ENCODE measurements at places on chromosomes 12 and 14.

DNA sequence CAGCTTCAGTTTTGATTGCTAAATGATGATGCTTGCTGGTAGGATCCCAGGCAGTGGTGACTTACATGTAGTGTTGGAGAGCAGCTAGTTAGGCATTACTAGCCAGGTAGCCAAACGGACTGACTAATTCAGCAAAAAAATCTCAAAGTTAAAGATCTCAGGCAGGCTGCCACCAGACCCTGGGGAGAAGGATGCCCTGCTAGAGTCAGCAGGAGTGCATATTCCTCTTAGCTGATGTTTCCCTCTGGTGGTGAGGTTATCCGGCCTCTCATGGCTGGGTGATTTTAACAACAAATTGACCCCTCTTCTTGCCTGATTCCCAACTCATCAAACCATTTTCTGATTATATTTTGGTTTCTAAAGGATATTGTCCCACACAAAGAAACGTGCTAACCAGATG, 2.8 kb downstream of the EFS start:
- DNase-seq: no peak

- no peak for DNase-seq
These were observed 23.8 kb upstream of the ELK3 start for GRCh38 chr12:96170328-96170727.

- DNase-seq: no peak
These were observed 32.4 kb downstream of the PRPF40B start for GRCh38 chr12:49655595-49656236.

DNA sequence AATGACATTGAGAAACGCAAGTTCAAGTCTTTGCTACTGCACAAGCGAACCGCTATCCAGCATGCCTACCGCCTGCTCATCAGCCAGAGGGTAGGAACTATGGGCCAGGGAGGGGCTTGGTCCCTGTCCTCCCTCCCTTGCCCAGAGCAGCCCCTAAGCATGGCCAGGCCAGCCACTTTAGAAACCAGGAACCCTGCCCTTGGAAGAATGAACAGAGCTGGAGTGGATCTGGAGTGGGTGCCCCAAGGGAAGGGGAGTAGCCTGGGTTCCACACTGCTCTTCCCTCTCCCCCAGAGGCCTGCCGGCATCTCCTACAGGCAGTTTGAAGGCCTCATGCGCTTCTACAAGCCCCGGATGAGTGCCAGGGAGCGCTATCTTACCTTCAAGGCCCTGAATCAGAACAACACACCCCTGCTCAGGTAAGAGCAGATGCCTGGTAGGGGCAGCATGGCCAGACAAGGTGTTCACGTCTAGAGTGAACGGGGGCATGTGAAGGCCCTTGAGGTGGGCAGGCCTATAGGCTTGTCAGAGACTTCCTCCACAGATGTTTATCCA, 55.8 kb downstream of the TPCN1 start:
- DNase-seq: no peak

DNA sequence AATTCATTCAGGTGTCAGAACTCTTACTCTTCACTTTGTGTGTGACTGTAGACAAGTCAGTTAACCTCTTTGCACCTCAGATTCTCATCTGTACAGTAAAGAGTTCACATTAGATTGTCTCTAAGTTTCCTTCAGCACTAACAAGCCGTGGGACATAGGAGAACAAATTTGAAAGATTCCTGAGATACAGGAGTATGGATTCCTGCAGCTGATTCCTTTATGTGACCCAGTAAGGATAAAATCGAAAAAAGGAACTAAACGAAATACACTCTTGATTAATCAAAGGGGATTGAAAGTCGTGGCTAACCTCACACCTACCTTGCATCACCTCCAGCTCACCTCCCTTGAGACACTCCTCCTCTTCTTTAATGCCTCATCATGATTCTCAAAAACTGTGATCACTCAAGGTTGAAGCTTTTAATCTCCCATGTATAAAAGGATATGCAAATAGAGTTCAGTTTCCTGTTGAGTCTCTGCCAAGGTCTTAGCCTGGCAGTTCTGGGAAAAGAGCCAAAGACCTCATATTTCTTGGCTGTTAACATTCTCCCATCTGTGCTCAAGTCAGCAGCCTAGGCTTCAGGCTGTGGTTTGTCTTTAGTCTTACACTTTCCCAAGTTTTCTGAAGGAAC, 156.6 kb downstream of the DAD1 start:
- DNase-seq: peak; percentile 83

GRCh38 chr14:37329189-37330001, 131.7 kb downstream of the MIPOL1 start:
- no peak for DNase-seq

- DNase-seq: no peak
These were observed at the start of gene P2RX2 for GRCh38 chr12:132618683-132619043. Gene P2RX2, plus strand, starts transcription at chr12:132618776. Its CDS starts 41 bp downstream, at chr12:132618817.

- DNase-seq: no peak
These were observed 212.1 kb upstream of the CAND1 start for GRCh38 chr12:67057072-67057471.

DNA sequence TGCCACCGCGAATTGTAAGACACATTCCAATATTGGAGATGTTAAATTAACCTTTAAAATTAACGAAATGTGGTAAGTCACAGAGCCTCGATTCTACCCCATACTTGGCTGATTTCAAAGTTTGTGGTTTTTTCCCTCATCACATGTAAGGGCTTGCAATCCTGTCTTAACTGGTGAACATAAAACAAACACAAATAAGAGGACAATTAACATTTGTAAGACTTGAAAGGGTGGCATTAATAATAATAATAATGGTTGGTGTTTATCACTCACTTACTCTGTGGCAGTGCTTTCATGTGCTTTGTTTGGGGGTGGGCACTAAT, 26.6 kb downstream of the PPFIBP1 start:
- DNase-seq: no peak

- DNase-seq: no peak
These were observed 20.9 kb downstream of the ZC2HC1C start for GRCh38 chr14:75090353-75090752.

DNA sequence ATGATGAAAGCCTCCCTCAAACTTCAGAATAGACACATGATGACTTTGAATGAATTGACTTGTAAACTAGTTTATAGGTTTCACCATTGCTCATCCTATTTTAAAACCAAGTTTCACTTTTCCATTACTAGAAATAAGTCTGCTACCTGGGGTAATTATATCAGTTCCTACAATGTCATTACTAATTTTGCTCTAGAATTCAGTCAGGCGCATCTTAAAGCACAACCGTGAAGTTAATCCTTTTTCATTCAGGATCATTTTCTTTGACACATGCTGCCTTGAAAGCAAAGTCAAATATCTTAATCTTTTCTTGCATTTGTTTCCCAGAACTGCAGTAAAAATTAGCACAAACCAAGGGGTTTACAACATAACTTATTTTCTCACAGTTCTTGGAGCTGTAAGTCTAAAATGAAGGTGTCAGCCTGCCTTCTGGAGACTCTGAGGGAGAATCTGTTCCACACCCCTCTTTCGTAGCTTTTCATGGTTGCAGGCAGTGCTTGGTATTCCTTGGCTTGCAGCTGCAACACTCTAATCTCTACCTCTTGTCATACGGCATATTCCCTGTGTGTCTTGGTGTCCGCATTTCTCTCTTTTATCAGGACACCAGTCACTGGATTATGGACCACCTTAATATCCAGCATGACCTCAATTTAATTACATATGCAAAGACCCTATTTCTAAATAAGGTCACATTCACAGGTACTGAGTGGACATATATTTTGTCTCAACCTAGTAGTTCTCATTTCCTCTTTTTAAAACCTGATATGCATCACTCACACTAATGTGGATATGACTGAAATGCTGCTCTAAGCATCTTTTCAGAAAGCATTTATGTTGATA, 114.3 kb upstream of the PDZRN4 start:
- DNase-seq: no peak

- no peak for DNase-seq
These were observed 44.6 kb downstream of the RASSF8 start for GRCh38 chr12:26003065-26003464.

- DNase-seq: no peak
These were observed 159.5 kb downstream of the CFAP54 start for GRCh38 chr12:96648923-96649322.

DNA sequence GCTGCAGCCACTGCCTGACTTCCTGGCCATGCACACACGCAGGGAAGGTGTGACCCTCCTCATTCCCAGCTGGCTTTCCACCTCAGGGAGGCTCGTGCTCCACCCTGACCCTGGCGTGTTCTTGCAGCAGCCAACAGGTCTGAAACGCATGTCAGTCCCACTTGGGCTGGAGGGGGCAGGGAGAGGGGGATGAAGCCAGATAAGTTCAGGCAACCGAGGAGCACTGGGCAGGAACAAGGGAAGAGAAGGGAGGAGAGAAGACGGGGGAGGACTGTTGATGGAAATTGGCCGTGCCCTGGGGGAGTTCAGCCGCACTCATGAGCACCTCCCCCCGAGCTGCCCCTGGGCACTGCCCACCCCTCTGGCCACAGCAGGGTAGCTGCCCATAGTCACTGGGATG, 182.4 kb upstream of the PRMT8 start:
- DNase-seq: no peak

DNA sequence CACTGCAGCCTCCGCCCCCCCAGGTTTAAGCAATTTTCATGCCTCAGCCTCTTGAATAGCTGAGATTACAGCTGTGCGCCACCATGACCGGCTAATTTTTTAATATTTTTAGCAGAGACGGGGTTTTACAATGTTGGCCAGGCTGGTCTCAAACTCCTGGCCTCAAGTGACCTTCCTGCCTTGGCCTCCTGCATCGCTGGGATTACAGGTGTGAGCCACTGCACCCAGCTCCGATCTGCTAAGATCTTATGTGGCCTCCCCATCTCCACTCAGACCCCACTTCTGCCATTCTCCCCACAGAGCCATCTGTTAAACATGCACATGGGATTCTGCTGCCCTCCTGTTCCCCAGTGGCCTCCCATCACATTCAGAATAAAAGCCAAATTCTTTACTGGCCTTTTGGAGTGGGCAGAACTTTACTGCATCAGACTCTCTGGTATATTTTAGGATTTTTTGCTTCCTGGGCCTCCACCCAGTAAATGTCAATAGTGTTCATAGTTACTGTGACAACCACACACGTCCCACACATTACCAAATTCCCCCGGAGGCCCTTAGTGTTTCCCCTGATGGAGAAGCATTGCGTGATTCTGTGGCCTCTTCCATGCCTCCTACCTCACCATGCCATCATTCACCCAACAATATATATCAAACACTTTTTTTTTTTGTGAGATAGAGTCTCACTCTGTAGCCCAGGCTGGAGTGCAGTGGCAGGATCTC, 96.3 kb downstream of the PTPN11 start:
- DNase-seq: no peak

- no peak for DNase-seq
These were observed 1206.0 kb upstream of the TMEM132C start for GRCh38 chr12:127060933-127061332.

DNA sequence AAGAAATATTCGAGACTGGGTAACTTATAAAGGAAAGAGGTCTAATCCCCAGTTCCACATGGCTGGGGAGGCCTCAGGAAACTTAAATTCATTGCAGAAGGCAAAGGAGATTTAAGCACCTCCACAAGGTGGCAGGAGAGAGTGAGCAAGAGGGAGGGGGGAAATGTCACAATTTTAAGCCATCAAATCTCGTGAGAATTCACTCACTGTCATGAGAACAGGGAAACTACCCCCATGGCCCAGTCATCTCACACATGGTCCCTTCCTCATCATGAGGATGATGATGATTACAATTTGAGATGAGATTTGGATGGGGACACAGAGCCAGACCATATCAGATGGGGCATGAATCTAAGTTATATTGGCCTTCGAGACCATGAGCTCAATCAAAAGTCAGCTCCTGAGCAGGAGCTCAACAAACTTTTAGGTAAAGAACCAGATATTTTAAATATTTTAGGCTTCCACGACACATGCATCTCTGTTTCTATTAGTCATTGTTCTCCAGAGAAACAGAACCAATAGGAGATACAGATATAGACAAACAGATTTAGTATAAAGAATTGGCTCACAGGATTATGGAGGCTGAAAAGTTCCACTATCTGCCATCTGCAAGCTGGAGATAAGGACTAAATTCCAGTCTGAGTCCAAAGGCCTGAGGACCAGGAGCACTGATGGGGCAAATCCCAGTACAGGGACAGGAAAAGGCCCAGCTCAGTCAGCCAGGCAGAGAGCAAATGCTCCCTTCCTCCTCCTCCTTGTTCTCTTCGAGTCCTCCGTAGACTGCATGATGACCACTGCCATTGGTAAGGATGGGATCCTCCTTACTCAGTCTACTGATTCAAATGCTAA, 24.9 kb downstream of the DGLUCY start:
- no peak for DNase-seq

GRCh38 chr12:109726511-109727038, 12.9 kb downstream of the FAM222A start:
- no peak for DNase-seq

DNA sequence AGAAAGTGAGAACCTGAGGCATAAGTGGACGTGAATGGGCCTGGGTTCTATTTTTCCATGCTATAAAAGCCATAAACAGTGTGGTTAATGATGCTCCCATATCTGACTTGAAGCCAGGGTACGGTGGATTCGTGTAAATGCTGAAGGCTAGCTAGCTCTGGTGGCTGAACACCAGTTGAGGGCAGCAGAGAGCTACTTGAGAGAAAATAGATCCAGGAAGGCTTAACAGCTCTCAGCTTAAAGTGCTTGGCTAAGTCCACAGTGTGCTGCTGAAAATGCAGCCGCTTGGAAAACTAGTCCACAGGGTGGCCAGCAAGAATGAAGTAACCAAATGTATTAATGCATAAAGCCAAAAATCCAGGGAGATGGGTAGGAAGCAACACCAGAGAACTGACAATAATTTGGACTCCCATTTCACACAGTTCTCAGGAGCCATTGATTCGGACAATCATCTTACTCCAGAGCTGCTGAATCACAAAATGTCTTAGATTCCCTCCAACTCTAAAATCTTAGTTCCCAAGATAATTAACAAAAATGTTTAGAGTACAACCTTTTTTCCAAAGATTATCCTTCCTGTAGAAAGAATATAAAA, 15.0 kb upstream of the FOXG1 start:
- no peak for DNase-seq

DNA sequence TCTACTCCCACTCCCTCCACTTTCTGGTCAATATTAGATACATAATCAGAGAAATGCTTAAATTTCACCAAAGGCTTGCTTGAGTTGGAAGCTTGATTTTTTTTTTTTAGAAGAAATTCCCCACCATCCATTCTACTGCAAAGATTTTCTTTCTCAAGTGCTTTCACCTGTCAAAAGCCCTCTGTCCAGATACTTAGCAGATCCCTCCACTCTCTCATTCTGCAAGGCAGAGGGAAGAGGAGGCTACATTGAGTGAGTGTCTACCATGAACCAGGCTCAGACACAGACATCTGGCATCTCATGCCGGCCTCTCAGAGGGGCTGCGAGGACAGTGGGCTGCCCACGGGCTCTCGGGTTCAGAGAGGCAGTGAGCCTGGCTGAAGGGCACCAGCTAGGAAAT, 127.6 kb upstream of the GSC start:
- DNase-seq: no peak

DNA sequence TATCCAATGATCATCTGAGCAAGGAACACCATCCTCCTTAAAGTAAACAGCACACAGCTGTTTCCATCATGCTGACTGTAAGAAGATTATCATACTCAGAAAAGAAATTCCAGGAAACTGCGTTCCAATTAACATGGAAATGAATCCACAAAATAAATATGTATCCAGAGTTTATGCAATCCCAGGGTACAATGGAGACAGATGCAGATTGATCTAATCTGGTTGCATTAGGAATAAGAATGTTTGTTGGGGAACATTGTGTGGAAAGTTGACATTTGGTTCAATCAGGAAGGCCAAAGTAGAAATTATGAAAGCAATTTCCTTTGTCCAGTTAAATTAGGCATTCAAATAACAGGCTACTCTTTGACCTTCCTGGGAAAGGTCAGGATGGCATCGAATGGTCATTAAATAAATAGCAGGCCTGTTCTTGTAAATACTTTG, 236.9 kb upstream of the AMIGO2 start:
- DNase-seq: no peak

GRCh38 chr14:95936041-95936440, 59.4 kb downstream of the TUNAR start:
- DNase-seq: no peak

Measured in urinary bladder (tissue), 4 donors.